ENCODE measurements at places on chromosomes 5 and 9.

DNA sequence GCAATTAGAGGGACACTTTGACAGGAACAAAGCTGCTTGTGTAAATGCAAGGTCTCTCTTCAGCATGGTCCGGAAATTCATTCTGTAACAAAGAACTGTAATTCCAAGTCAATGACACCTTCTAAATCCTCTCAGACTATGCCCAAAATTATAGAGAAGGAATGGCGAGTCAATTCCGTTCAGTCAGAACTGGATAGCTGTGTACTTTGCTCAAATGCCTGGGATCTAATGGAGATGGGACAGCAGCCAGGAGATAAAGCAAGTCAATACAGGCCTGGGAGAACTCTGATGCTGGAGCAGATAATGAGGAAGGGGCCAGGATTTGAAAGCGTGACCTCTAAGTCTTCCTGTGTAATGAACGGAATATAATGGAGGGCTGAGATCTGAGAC, 96.4 kb upstream of the SPRY4 start:
- peak; percentile 91 for DNase-seq

GRCh38 chr9:121508415-121508814, 8.8 kb upstream of the GGTA1 start:
- no peak for DNase-seq

DNA sequence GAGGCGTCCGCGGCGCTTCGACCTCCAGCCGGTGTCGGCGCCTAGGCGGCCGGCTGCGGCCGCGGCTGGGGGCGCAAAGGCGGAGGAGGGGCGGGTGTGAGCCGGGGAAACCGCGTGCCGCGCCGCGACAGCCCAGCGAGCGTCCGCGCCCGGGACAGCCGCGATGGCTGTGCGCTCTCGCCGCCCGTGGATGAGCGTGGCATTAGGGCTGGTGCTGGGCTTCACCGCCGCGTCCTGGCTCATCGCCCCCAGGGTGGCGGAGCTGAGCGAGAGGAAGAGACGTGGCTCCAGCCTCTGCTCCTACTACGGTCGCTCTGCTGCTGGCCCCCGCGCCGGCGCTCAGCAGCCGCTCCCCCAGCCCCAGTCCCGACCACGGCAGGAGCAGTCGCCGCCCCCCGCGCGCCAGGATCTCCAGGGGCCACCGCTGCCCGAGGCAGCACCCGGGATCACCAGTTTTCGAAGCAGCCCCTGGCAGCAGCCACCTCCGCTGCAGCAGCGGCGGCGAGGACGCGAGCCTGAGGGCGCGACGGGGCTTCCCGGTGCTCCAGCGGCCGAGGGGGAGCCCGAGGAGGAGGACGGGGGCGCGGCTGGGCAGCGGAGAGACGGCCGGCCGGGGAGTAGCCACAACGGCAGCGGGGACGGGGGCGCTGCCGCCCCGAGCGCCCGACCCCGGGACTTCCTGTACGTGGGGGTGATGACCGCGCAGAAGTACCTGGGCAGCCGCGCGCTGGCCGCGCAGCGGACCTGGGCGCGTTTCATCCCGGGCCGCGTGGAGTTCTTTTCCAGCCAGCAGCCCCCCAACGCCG, 605 bp downstream of the CHSY3 start:
- no peak for DNase-seq

DNA sequence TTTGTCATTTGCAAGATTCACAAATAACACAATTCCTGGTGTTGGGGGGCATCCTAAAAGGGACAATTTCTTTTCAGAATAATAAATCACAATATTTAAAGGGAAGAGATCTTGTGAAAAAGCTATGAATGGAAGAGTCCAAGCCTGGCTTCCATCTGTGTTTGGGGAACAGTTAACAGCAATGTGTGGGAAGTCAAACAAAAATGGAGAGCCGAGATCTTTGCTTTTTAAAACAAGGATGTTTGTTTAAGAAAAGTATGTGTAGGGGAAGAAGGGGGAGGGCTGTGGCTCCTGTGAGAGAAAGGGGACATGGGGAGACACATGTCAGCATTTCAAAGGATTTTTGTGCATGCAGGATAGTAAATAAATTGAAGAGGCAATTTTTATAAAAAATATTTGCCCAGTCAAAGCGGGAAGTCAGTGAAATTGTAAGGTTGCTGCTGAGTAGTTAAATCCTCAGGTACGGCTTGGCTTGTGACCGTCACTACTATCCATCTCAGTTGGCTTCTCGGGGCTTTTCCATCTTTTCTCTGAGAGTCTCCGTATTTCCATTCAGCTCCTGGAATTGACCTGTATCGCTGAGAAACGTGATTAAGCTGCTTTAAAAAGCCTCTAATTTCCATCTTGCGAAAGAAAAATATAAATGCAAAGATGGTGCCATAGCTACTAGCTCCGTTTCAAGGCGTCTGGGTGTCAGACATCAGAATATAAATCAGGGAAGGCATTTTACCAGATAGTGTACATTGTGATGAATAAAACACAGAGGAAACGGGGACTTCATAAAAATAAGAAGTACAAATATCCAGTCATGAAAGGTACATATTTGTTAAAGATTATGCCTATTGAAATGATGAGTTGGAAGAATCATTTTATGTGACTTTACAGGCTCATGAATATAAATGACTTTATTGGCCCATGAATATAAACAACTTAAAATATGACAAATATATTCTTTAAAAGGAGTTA, 52.9 kb upstream of the VCAN start:
- DNase-seq, result no peak

- DNase-seq, result no peak
Measured at GRCh38 chr9:113669522-113670115, 206.1 kb downstream of the RGS3 start.

DNA sequence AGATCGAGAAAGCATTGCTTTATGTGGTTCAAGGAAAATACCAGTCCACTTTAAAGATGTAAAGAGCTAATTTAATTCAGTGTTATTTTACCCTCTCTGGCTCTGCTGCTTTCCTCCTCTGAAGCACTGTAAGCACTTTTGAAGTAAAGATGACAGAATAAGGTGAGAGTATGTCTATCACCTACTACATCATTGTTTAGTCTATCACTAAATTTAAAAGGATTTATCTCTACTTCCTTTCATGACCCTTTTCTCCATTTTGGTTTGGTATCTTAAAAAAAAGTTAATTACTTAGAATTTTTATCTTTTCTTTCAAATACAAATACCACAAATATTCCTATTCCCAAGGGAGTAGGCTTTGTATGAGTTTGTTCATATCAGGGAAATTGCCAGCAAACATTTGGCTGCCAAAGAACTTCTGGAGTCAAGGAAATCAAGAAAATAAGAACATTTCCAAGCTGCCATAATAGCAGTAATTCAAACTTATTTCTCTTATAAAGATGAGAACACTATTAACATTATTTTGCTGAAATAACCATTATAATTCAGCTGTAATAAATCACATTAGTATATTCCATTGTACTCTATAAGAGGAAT, 77.8 kb downstream of the SLC38A9 start:
- DNase-seq, result no peak

GRCh38 chr5:1156754-1157460, 44.5 kb upstream of the SLC6A19 start:
- no peak for DNase-seq

- peak; percentile 76 for DNase-seq
Measured at GRCh38 chr9:38008168-38009034, 60.6 kb downstream of the SHB start.

All from HepG2 (cell line).